ENCODE measurements at places on chromosomes 6 and 20. TPM values are rescaled to one million over a fixed set of nuclear protein-coding genes. Genes with fewer than 3 reads are reported as not detected.

GRCh38 chr20:47747669-47748031 is 37.6 kb downstream of the SULF2 start:
- DNase-seq, result no peak
- no peaks in the 10 kb centered on the region for H3K4me1 ChIP-seq
- no peak overlapping the region for H3K4me3 ChIP-seq
- H3K27ac ChIP-seq, result no peak overlapping the region
- H3K36me3 ChIP-seq, result no peaks in the 10 kb centered on the region

DNA sequence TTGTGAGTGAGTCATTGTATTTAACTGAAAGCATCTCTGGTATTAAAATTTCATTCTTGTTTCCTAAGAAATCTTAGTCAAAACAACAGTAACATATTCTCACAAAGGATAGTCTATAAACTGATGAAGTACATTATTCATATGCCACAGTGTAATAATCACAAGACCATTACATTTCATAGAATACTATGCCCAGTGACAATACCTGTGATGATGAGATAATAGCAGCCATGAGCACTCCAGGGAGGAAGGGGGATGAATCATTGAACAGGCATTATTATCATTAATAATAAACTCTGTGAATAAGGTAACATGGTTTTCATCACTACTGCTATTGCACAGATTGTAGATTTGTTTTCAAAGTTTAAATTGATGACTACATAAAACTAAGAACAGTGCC is 667.9 kb downstream of the EPM2A start:
- H3K4me3 ChIP-seq, result no peak overlapping the region
- H3K27me3 ChIP-seq, result no peaks in the 10 kb centered on the region
- H3K27ac ChIP-seq, result no peak overlapping the region

GRCh38 chr6:156719720-156720563 is 57.2 kb upstream of the ARID1B start:
- no peaks in the 10 kb centered on the region for H3K27me3 ChIP-seq
- peak overlapping the region; percentile 32 for H3K4me3 ChIP-seq
- peaks cover 17% of the 10 kb centered on the region for H3K4me1 ChIP-seq
- peak; percentile 98 for DNase-seq
- H3K36me3 ChIP-seq, result no peaks in the 10 kb centered on the region

- no peak overlapping the region for H3K4me3 ChIP-seq
- no peaks in the 10 kb centered on the region for H3K27me3 ChIP-seq
- no peaks in the 10 kb centered on the region for H3K36me3 ChIP-seq
- H3K4me1 ChIP-seq, result no peaks in the 10 kb centered on the region
These were observed 32.8 kb downstream of the TCF15 start for GRCh38 chr20:577167-577791.

DNA sequence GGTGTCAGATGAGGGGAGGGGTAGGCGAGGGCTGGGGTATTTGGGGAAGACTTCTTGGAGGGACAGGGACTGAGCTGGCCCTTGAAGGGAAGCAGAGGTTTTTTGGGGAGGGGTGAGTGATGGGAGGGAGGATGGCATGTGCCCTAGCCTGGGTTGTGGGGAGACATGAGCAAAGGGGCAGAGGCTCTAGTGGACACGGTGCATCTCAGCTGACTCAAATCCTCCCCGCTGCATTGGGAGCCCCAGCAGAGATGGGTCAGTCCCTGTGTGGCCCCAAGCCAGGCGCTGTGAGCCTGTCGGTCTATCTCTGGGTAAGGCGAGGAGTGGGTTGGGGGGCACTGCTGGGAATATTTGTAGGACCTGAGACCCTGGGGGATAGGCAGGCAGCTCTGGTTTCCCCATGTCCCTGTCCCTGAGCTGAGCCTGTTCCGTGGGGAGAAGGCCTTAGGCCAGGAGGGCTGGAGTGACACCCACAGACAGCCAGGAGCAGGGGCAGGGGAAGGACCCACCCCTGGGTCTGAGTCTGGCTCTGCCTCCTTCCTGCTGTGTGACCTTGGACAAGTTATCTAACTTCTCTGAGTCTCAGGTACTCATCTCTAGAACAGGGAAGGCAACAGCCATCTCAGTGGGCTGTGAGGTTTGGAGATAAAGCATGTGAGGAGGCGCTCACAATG is 36.0 kb downstream of the SPDEF start:
- no peak overlapping the region for H3K4me3 ChIP-seq
- H3K4me1 ChIP-seq, result no peaks in the 10 kb centered on the region
- no peak overlapping the region for H3K27ac ChIP-seq
- H3K36me3 ChIP-seq, result no peaks in the 10 kb centered on the region
- DNase-seq, result no peak

GRCh38 chr6:12064131-12064530 is 52.0 kb downstream of the HIVEP1 start:
- no peaks in the 10 kb centered on the region for H3K36me3 ChIP-seq
- no peak for DNase-seq
- H3K27me3 ChIP-seq, result no peaks in the 10 kb centered on the region
- no peaks in the 10 kb centered on the region for H3K4me1 ChIP-seq
- H3K27ac ChIP-seq, result no peak overlapping the region

- no peaks in the 10 kb centered on the region for H3K27me3 ChIP-seq
- H3K36me3 ChIP-seq, result no peaks in the 10 kb centered on the region
- H3K27ac ChIP-seq, result no peak overlapping the region
- peaks cover 12% of the 10 kb centered on the region for H3K4me1 ChIP-seq
These were observed 24.0 kb upstream of the ARMH2 start for GRCh38 chr6:24822696-24823095.

GRCh38 chr6:103081876-103082630 is 1688.5 kb downstream of the GRIK2 start:
- H3K4me1 ChIP-seq, result no peaks in the 10 kb centered on the region
- no peak overlapping the region for H3K27ac ChIP-seq
- H3K36me3 ChIP-seq, result no peaks in the 10 kb centered on the region
- H3K27me3 ChIP-seq, result no peaks in the 10 kb centered on the region

DNA sequence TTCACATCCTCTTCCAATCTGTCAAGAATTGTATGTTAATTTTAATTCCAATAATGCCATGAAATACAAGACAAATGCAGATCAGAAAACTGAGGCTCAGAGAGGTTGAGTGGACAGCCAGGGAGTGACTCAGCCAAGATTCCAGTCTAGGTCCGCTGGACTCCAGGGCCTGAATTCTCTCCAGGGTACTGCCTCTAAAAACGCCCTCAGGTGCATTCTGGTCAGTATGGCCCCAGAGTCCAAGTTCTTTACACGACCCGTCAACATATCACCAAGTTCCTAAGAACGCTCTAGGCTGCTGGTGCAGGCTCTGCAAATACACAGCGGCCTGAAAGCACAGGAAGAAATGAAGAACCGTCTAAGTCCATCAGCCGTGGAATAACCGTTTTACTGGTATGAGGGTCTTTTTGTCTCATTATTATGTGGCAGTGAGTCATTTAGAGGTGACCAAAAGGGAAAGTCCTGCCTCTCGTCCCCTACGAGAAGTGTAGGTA is 709 bp upstream of the ASXL1 start:
- no peaks in the 10 kb centered on the region for H3K27me3 ChIP-seq
- no peaks in the 10 kb centered on the region for H3K36me3 ChIP-seq
- peak overlapping the region; percentile 94 for H3K27ac ChIP-seq
- H3K4me1 ChIP-seq, result peaks cover 6% of the 10 kb centered on the region

DNA sequence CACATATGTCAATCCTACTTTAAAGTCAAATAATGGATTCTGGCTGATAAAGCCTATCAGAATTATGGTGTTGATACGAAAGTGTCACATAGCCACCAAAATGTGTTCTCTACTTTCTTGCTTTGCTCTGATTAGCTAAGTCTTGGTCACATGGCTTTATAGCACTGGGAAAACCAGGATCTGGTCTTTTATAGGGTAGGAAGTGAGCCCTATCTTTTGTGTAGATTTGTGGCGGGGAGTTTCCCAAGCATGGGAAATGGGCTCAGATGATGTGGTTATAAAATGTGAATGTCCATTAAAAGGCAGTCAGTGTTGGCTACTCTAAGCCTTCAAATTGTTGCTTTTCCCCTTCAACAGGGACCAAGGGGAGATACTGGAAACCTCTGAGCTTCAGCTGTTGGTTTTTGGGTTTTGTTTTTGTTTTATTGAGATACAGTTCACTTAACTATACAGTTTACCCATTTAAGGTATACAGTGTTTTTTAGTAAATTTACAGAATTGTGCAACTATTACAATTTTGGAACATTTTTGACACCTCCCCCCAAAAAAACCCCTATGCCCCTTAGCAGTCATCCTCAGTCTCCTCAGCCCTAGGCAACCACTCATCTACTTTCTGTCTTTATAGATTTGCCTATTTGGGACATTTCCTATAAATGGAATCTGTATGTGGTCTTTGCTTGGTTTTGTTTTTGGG is 12.2 kb downstream of the RRP36 start:
- DNase-seq, result no peak
- no peak overlapping the region for H3K27ac ChIP-seq
- H3K36me3 ChIP-seq, result no peaks in the 10 kb centered on the region
- H3K4me1 ChIP-seq, result no peaks in the 10 kb centered on the region

DNA sequence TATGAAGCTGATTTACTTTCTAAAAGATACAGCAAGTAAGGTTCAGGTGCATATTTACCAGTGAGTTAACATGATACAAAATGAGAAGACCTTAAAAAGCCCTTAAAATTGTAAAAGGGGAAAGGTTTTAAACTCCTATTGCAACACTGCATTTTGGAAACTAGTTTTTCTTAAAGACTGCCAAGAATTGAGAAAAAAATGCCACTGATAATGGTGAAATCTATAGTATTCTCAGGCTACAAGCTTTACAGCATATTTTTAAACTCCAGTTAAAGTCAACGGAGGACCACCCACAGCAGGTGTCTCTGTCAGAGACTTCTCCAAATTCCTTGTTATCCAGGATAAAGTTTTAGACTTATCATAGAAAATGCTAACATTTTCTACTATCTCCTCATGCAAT is 53.6 kb downstream of the ELOVL5 start:
- no peaks in the 10 kb centered on the region for H3K4me1 ChIP-seq
- no peak overlapping the region for H3K27ac ChIP-seq
- DNase-seq, result no peak
- no peaks in the 10 kb centered on the region for H3K36me3 ChIP-seq

DNA sequence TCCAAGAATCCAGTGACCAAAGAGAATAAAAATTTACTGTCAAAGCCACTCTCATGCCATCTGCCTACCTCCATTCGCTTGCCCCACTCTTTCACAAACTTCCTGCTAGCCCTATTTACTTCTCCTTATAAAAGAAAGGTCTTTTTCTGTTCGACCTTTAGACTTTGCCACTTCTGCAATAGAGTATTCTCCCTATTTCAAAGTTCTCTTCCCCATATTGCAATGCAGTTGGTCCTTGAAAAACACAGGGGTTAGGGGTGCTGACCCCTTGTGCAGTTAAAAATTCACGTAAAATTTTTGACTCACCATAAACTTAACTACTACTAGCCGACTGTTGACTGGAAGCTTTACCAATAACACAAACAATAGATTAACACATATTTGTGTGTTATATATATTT is 15.0 kb downstream of the CCN2 start:
- DNase-seq, result no peak
- H3K27ac ChIP-seq, result no peak overlapping the region
- H3K36me3 ChIP-seq, result no peaks in the 10 kb centered on the region
- no peaks in the 10 kb centered on the region for H3K4me1 ChIP-seq

Gene MAP7
- 10.7 TPM for polyA plus RNA-seq

Gene RIN2
- polyA plus RNA-seq, result 24.3 TPM

Gene LRFN2
- 0.72 TPM for polyA plus RNA-seq

Gene BPI
- polyA plus RNA-seq, result not detected

Gene TRIM40
- not detected for polyA plus RNA-seq

Gene HLA-DQA1
- polyA plus RNA-seq, result 4.5 TPM

Gene BMP7
- polyA plus RNA-seq, result 0.33 TPM

Data from pancreas (tissue), 10 donors.